ENCODE measurements at places on chromosomes 1 and 21.

DNA sequence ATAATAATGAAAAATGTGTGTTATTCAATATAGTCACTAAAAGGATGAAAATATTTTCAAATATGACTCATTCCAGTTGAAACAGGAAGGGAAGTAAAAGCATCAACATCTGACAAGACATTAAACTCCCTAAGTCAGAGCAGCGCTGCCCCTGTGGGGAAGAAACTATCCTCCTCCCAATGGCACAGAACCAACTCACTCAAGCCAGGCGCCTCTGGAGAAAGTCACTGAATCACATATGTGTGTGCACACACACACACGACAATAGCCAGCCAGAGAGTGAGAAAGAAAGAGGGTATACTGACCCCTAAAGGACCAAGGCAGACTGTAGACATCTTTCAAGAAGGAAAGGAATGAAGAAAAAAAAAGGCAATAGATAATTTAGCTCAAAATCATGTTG, 126.9 kb downstream of the SETD4 start:
- DNase-seq: no peak

DNA sequence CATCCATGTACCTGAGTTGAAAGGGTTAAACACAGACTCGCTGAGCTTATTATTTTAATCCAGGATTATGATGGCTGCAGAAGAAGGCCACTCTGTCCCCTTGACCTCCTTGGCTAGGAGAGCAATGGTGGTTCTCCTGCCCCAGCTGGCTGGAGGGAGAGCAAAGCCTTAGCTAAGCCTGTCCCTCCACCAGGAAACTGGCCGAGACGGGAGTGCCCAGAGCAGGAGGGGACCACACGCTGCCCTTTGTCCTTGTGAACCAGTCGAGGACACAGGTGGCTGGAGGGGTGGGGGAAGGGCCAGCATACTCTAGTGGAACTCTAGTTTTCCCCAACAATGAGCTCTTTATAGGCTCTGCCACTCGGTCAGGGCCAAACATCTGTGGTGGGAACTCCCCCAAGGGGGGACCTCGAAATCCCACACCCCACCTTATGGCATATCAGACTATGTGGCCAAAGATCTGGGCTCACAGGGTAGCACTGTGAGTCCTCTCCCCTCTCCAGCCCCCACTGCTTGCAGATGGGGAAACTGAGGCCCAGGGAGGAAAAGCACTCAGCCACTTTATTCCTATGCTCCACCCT, 12.9 kb downstream of the KIAA1614 start:
- no peak for DNase-seq

GRCh38 chr1:58739856-58740466, 40.1 kb upstream of the MYSM1 start:
- DNase-seq: no peak

DNA sequence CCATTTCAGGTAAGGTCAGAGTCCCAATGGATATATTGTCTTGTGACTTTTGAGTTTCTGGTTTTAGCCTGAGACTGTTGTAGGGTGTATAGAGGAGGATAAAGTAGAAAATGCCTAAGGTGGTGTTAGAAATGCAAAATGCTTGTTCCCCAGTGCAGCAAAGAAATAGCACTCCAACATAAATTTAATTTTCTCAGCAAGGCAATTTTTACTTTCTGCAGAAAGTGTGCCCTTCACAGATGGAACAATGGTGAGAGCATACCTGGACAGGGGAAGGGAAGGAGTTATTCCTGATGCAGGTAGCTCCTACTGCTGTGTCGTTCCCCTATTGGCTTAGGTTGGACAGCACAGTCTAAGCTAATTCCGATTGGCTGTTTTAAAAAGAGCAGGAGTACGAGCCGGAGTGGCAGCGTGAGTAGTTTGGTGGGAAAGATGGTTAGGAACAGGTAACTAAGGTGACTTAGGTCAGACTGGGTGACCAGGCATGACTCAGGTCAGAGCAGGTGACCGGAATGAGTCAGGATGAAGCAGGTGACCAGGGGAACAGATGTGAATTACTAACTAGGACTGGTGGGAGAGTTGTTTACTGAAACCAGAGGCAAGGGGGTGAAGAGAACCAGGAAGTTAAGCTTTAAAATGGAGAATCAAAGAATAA, 21.5 kb downstream of the SPATA45 start:
- no peak for DNase-seq

GRCh38 chr1:14262637-14263036, 335.8 kb upstream of the KAZN start:
- no peak for DNase-seq

DNA sequence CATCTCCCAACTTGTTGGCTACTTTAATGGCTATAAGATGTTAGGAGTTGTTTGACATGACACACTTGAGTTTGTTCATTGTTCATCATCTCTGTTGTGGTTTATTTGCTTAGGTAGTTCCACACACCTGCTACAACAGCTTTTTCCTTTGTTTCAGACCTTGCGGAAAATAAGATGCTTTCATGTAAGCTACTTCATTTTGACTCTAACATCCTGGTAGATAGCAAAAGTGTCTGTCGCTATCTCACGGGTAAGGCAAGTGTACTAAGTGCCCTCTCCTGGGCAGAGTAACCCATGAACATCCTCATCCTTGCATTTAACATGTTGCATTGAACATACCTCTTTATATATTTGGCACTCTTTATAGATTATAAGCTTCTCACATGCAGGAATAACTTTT, 1.6 kb upstream of the OR10T2 start:
- DNase-seq: no peak

Measured in GM18507 (cell line).